RKO (cell line): ENCODE measurements at places on chromosomes 6 and 20.
A peak's percentile ranks its signal among the peaks of the same experiment; 100 is the strongest.

DNA sequence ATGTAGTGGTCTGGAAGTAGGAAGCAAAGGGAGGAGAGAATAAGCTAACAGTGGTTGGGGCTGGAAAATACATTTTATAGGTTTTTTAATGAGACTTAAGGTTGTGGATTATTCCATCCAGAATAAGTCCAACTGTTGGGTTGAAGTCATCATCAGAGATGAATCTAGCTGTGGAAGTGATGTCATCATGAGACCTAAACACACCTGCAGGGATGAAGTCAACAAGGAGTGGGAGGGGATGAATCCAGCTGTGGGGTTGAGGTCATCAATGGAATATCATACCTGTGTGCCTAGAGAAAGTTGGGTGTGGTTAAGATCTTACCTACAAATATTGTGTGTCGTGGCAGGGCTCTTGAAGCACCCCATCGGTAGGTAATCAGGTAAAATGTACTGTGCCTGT lies 730.7 kb downstream of the RFPL4B start:
- no peak for DNase-seq

GRCh38 chr20:48880981-48881657 lies 40.4 kb upstream of the ARFGEF2 start:
- no peak for DNase-seq

DNA sequence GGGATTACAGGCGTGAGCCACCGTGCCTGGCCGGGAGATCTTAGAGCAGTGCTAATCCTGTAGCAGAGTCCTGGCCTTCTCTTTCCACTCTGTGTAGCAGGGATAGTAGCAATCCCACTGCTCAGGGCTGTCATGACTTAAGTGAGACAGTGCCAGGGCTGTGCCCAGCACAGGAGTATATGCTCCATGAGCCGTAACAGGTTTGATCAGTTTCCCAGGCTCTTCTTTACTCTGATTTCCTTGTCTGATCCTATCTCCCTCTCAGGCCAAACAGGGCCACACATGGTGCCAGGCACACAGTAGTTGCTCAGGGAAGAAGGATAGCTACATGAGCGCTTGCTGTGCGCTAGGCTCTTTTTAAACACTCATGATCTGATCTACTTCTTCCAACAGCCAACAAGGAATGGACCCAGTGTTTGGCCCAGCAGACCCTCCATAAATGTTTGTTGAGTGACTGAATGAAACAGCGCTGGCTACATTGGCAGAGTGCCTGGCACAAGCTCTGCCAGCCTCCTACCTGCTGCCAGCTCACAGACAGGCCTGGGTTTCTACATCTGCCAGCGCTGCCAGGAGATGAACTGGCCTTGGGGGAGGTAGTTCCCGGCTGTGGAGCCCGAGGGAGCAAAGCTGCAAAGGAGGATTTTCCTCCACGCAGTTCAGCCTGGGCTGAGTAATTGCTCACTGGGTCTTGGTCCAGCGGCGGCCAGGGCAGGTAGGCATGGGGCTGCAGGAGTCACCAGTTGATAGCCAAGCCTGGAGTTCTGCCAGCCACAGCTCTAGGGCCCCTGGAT lies 36.9 kb downstream of the SNAI1 start:
- no peak for DNase-seq

DNA sequence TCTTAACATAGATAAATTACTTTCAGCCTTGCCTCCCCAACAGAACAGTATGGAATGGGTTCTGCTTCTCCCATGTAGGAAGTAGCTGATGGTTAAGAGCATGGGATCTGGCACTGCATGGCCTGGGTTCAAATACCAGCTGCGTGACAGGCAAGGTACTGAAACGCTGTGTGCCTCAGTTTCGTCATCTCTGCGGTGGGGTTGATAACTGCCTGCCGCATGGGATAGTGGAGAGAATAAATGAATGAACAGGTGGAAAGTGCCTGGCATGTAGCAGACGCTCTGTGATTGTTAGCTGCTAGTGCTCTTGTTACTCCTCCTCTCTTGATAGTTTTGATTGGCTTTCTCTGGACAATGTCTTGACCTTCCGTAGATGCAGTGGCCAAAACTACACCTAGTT lies 213.3 kb downstream of the ZDHHC14 start:
- no peak for DNase-seq

- no peak for DNase-seq
Measured at GRCh38 chr6:56048601-56049000, 173.2 kb upstream of the BMP5 start.

- no peak for DNase-seq
Measured at GRCh38 chr6:75419416-75419815, 74.2 kb downstream of the FILIP1 start.

DNA sequence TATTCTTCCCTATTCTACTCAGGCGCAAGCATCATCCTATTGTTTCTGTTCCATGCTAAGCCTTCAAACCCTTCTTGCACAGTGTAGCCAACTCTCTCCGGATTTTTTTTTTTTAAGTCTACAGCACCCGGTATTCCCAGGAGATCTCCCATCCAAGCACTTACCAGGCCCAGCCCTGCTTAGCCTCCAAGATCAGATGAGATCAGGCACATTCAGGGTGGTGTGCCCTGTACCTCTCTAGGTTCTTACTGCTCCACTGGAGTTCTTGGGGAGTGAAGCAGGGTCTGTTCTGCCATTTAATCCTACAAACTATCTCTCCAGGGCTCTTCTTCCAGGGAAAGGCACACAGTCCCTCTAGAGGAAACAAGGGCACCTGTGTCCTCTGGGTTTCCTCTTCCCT lies 14.9 kb upstream of the NUP153 start:
- DNase-seq: no peak

- no peak for DNase-seq
Measured at GRCh38 chr6:89328976-89329375, 13.9 kb upstream of the GABRR2 start.

- DNase-seq: no peak
Measured at GRCh38 chr6:62528894-62529526, 243.0 kb upstream of the KHDRBS2 start.

DNA sequence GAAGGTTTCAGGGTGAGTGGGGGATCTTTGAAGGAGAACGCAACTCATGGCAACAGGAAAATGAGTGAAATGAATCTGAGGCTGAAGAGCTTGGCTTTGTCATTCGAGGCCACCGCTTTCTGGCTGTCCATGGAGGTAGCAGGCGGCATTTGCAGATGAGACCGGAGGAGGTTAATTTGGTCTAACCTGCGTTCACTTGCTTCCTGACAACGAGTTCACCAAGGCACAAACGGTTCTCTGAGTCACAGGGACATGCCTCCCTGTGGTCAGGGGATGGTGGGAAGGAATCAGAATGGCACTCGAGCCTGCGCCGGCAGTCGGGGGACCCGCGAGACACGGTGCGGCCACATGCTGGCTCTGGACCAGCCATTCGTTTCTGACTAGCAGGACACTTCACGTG lies 75.0 kb downstream of the IRF4 start:
- DNase-seq: no peak

DNA sequence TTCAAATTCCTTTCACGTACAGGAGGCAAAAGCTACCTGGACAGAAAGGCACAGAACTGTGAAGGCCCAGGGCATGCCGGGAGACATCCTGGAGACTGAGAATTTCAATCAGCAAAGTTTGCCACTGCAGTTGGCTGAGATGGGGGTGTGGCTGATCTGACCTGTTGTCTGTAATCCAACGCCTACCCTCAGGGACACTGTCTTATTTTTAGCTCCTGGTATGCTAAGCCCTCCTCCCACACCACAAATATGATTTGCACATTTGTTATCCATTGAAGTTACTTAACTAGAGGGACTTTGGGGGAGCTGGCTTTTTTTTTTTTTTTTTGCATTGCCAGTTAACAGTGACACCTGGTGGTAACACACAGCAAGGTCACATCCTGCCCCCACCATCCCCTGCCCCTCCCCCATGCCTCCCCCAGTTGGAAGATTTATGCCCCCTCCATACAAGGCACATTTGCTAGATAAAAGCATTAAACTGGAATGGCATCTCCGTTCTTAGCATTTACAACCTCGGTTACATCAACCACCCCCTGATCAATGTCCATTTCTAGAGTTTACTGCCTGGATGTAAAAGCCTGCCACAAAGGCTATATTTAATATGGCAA lies 40.4 kb downstream of the TTI1 start:
- peak; percentile 23 for DNase-seq

GRCh38 chr6:82073484-82073883 lies 174.1 kb downstream of the IBTK start:
- no peak for DNase-seq

GRCh38 chr6:88683734-88684133 lies 279.7 kb downstream of the RNGTT start:
- peak; percentile 3 for DNase-seq

DNA sequence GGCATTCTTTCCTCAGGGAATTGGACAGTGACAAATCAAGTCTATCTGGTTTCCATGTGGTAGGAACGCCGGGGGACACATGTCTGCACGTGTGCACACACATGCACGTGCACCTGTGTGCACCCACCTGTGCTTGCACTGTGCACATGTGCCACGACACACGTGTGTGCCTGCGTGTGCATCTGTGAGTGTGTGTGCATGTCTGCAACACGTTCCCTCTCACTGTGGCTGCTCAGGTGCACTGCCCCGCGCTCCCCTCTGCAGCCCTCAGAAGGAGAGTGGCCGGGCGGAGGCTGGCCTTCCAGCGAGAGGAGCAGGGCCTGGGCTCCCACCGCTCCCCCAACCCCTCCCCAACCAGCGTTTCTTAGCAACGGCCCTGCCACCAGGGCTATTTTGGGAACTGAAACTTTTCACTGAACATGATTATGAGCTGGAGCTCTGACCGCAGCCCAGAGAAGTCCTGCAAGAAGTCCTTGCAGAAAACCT lies 147.8 kb downstream of the PHACTR3 start:
- no peak for DNase-seq

DNA sequence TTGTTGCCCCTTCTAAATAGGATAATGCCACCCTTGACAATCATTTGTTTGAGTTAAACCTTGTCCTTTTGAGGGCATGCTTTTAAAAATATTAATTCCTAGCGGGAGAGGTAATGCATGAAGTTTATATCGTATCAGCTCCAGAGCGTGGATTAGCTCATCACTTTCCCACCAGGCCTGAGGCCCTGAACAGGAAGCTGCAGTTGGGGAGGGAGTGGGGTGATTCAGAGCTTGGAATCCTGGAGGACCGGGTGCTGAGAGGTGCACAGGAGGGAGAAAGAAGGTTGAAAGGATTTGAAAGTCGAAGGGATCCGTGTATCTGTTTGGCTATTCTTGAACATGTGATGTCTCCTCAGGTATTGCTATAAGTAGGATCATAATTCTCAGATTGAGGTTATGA lies 25.0 kb downstream of the ZDHHC14 start:
- no peak for DNase-seq

DNA sequence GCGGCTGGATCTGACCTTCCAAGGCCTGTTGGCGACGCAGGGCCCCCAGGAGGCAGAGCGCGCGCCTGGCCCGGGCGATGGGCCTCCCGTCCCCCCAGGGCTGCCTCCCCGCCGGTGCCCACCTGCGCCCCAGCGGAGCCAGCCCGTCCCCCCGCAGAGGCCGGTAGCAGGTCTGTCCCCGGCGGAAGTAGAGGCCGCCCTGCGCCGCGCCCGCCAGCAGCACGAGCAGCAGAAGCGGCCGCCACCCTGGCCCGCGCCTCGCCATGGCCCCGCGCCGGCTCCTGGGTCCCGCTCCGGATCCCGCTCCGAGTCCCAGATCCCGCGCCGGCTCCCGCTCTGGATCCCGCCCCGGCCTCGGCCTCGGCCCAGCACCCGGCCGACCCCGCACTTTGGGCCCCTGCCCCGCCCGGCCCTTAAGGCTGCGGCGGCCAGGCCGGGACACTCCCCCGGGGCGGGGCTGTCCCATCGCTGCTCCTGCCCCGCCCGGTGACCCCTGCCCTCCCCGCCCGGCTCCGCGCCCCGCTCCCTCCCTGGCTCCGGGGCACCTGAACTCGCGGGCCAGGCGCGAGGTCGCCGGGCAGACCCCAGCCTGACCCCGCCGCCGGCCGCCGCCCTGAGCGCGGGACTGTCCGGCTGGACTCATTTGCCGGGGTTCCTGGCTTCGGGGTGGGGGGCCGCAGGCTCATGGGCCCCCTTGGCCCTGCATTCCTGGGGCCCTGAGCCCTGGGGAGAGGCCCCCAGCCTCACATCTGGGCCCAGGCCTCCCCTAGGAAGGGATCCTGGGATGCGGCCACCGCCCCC lies at the start of gene CTSZ:
TSS of gene CTSZ (minus strand) at position 391 of the 801 bp plus-strand sequence. CDS start at position 265, 126 bp downstream.
- DNase-seq: peak; percentile 70

DNA sequence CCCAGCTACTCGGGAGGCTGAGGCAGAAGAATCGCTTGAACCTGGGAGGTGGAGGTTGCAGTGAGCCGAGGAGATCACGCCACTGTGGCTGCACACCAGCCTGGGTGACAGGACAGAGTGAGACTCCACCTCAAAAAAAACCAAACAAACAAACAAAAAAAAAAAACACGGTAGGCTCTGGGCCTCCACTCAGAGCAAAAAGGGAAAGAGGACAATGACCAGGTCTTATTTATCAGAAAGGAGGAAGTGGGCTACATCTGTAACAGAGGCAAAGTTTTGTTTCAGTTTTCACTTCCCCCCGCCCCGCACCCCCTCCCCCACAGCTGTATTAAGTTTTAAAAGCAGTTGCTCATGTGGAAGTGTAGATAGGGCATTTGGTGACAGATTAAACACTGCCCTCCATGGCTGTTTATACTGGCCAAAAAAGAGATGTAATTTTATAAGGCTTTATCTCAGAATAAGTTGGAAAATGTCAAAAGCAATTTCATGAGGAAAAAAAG lies 114.6 kb downstream of the RCAN2 start:
- no peak for DNase-seq

DNA sequence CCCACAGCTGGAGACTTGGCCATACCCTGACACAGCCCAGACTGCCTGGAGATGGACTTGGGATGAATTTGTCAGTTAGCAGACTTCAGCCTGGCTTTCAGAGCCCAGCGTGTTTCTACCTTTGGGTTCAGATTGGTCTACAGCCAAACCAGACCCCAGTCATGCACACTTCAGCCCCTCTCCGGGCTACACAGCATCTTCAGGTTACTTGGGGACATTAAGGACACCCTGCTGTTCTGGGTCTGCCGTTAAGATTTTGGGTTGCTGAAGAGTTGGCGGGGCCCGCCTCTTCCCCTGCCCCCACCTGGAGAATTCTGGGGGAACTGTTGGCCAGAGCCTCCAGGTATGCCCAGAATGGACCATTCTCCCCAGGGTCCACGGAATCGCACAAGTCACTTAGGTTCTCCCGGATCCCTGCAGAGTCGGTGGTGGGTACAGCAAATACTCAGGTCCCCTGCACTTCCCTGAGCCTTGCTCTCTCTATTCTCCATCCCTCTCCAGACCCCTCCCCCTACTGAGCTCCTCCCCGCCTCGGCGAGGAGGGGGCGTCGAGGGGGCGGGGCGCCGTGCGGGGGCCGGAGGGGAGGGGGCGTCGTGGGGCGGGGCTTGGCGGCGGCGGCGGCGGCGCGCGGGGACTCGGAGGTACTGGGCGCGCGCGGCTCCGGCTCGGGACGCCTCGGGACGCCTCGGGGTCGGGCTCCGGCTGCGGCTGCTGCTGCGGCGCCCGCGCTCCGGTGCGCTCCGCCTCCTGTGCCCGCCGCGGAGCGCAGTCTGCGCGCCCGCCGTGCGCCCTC lies at the start of gene PTK7:
TSS of gene PTK7 (plus strand) at position 645 of the 794 bp plus-strand sequence. CDS start 175 bp downstream, outside the sequence.
- DNase-seq: peak; percentile 51

- DNase-seq: peak; percentile 31
Measured at GRCh38 chr20:32470025-32470861, 112.1 kb downstream of the ASXL1 start.

- no peak for DNase-seq
Measured at GRCh38 chr20:39290575-39290974, 328.4 kb downstream of the DHX35 start.

- no peak for DNase-seq
Measured at GRCh38 chr6:37546141-37546871, 46.6 kb upstream of the CCDC167 start.
